ENCODE measurements at places on chromosomes 2 and 18.

GRCh38 chr2:173705656-173706055, 259.5 kb downstream of the SP3 start:
- DNase-seq: no peak

DNA sequence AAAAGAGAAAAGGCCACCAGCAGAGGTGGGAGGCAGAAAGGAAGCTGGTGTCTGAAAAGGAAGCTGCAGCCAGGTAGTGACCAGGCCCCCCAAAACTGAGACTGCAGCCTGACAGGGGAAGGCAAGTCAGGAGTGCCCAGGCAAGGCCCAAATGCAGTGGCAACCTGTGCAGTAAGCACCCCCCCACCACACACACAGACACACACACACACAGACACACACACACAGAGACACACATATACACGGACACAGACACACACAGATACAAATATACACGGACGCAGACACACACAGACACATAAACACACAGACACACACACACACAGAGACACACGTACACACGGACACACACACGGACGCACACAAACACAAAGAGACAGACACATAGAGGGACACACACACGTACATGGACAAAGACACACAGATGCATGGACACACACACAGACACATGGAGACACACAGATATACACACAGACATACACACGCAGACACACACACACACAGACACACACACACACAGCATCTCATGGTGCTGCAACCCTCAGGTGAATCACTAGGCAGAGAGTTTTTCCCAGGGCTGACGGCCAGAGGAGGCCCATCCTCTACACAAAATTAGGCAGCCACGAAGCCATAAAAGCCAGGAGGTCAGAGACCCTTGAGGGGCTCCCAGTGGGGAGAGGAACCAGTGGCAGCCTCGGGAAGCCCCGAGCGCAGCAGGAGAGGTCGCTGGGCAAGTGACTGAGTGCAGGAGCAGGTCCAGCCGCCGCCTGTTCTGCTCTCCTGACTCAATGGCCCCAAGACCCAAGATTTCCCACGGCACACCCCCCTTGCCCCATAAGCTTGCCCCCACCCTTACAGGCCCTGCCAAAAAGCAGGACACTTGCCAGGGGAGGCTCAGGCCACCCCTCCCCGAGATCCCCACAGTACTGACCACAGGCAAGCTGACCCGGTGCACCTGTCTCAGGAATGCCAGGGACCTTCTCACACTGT, 6.3 kb downstream of the SDC1 start:
- no peak for DNase-seq

- DNase-seq: peak; percentile 32
Measured at GRCh38 chr2:185291035-185291647, 447.5 kb upstream of the FSIP2 start.

- no peak for DNase-seq
Measured at GRCh38 chr18:44943311-44943881, 262.7 kb downstream of the SETBP1 start.

DNA sequence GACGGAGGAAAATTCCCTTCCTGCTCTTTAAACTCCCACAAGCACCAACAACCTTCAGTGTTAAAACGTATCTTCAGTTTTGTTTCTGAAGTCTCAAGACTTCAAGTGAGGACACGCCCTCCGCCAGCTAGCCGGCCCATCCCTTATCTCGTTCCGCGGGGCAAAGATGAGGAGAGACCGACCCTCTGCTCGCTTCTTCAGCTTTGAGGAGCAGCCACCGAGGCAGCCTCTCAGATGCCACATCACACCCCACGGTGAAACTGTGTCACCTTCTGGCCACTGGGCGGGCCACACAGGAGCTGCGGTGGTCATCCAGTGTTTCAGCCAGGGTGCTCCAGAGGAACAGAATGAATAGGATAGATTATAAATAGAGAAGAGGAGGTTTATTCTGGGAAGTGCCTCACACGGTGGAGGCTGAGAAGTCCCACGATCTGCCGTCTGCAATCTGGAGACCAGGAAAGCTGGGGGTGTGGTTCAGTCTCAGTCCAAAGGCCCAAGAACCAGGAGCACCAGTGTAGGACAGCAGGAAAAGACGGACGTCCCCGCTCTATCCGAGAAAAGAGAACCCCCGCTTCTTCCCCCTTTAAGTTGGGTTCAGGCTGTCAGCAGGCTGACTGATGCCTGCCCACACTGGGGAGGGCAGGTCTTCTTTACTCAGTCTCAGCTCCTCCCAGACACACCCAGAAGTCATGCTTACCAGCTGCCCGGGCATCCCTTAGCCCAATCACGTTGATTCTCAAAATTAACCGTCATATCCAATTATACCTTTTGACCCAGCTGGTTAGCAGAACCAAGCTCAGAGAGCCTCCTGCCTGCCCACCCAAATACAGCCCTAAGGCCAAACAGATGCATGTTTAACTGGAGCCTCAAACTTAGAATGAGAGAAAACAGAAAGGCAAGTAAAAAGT, 399.7 kb upstream of the ID2 start:
- no peak for DNase-seq

GRCh38 chr2:101415220-101415619, 27.9 kb upstream of the CREG2 start:
- DNase-seq: no peak

DNA sequence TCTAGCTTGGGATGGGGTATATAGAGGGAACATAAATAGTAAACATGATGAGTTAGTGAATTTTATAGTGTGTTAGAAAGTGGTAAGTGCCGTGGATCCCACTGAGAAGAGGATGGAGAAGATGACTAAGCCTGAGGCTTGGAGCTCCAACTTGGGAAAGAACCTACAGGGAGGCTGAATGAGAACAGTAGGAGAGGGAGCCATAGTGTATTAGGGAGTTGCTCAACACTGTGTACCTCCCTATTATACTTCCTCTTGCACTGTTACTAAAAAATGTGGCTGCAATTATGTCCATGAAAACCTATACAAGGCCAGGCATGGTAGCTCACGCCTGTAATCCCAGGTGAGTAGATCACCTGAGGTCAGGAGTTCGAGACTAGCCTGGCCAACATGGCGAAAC, 2.9 kb upstream of the SLC19A3 start:
- no peak for DNase-seq

DNA sequence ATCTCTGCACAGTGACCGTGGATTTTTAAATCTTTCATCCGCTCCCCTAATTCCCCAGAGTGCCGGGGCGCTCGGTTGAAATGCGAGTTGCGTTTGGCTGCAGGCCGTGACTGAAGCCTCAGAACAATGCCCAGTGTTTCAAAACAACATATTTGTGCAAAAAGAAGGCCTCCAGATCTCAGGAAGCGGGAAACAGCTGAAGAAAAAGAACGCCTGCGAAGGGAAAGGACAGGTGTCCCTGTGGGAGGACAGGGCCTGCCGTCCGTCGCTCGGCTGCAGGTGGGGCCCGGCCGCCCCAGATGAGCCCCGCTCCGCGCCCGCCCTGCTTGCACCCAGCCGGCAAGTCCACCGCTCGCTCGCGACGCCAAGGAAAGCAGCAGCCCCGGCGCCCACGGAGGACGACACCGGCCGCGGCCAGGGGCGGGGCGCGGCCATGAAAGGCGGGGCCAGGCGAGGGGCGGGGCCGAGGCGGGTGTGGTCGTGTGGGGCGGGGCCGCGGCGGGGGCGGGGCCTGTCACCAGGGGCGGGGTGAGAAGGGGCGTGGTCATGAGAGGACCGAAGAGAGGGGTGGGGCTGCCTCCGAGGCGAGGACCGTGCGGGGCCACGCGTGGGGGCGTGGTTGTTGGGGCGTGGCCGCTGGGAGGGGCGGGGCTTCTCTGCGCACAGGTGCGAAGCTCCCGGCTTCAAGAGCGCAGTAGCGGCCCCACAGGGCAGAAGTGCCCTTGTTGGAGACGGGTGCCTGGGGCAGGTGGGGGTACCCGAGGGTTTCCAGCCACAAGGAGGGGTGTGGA, 17.6 kb upstream of the BOK start:
- DNase-seq: peak; percentile 98

DNA sequence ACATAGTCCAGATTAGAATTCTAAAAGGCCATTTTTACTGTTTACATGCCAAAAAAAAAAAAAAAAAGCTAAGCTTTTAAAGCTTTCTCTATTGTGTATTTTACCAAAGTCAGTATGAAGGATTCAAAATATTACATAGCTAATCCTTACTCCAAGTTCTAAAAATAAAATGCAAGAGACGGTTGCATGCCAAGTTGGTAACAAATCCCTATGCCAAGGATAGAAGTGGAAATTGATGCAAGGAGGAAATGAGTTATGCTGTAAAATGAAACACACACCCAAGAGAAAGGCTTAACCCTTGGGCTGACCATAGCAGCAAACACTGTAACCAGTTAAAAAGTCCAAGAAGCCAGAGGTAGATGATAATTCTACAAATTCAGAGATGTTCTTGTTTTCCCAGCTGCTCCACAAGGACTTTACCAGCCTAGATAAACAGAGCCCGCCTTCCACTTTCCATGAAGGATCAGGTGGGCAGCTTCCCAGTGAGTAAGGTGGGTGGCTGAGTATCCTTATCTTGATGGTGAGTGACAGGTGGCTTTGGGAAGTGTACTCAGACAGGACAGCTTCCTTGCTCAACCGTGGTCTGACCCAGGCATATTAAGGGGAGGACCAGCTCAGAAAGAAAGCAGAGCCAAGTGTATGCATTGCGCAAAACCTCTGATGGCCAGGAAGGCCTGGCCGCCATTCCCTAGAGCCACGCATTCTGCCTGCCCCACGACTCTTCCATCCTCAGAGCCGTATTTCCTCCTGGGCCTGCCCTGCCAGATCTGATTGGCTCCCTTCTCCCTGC, 34.4 kb downstream of the ATP8B1 start:
- no peak for DNase-seq

DNA sequence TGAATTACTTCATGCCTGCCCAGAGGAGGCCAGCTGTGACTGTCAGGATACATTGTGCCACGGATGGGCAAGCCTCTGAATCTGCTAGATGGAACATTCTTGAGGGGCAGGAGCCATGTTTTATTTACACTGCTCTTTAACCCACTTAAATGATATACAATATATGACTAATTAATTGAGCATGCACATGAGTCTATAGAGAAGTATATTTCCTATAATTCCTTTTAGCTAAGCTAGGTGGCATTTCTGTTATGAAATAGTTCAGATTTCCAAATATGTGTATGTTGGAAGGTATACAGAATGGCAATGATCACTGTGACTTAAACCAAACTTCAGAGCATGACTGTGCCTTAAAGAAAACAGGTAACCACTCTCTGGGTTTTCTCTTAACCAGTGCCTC, 131.7 kb downstream of the RAB3GAP1 start:
- DNase-seq: no peak

GRCh38 chr2:224883700-224884099, 158.6 kb downstream of the DOCK10 start:
- no peak for DNase-seq

DNA sequence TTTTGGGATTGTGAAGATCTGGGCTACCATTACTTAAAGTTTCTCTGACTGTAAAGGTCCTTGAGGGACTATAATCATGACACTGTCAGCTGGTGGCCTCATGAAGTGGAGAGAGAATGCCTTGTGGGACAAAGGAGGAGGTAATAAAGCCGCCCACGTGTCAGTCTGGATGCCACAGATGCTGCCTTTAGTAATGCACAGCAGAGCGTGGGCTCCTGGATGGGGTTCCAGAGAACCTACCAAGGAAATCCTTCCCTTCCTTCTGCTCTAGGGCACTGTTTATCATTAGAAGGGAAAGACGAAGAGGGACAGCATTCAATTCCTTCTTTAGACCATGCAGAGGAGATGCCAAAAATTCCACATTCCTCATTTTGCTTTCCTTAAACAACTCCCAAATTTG, 63.5 kb downstream of the COL5A2 start:
- no peak for DNase-seq

DNA sequence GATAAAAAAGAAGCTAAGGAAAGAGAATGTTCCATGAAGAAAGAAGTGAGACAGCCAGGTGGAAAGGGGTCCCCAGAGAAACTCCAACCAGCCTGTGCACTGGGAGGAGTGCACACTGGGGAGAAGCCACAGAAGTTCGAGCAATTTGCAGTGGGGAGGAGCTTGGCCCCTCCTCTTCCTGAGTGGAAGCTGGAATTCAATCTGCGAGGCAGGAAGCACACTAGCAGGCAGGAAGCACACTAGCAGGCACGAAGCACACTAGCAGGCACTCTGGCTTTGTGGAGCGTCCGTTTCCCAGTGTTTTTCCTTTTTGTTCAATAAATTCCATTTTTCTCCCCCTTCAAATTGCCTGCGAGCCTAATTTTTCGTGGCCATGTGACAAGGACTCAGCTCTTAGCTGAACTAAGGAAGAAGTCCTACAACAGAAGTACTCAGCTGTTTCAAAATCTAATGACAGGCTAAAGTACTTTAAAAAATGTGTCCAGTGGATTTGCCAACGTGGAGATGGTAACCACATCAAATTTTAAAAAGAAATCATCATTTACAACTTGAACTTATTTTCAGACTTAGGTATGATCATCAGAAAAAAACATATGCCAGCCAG, 21.4 kb upstream of the SPIRE1 start:
- no peak for DNase-seq

DNA sequence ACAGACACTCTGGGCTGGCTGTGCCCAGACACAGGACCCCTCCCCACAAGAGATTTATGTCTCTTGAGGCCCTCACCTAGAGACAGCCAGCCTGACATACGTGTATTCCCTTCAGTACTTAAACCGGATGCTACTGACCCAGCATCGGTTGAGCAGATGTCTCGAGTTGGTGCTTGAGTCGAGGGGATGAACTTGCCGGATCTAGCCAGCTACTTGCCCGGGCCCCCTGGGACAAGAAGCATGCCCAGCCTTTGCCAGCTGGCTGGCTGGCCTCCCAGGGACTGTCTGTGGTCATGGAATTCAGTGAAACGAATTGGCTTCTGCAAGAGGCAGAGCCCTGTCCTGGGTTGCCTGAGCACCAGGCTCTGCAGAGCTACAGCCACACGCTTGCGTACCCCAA, 36.0 kb downstream of the DNMT3A start:
- no peak for DNase-seq

DNA sequence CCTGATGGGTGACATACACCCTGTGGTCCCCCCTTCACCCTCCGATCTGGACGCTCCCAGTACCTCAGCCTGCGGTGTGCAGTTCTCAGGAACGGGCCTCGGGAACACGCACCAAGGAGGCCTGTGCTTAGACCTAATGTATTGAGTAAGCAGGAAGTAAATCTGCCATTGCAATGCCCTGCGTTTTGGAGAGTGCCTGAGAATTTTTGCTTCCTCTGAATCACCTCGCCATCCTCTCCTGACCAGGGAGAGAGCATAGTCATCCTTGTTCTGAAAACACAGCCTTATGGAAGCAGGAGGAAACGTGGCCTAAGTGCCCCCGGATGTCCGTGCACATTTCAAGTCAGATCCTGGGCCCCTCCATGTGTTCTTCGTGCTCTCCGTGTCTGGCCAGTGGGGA, 272.2 kb downstream of the NDUFA10 start:
- no peak for DNase-seq

- no peak for DNase-seq
Measured at GRCh38 chr2:164473021-164473420, 148.3 kb downstream of the GRB14 start.

- DNase-seq: no peak
Measured at GRCh38 chr18:48834413-48835031, 116.2 kb downstream of the SMAD7 start.

- no peak for DNase-seq
Measured at GRCh38 chr2:23335550-23335949, 49.4 kb upstream of the KLHL29 start.

GRCh38 chr2:201952187-201952586, 81.5 kb upstream of the FZD7 start:
- DNase-seq: peak; percentile 46

Measured in HEK293T (cell line).